Inflammatory macrophage treated with lipopolysaccharide for 1 hour (primary cell): ENCODE measurements at places on chromosomes 3 and 15.

GRCh38 chr3:128950223-128950938, 43.5 kb downstream of the CFAP92 start:
- no peak for DNase-seq

DNA sequence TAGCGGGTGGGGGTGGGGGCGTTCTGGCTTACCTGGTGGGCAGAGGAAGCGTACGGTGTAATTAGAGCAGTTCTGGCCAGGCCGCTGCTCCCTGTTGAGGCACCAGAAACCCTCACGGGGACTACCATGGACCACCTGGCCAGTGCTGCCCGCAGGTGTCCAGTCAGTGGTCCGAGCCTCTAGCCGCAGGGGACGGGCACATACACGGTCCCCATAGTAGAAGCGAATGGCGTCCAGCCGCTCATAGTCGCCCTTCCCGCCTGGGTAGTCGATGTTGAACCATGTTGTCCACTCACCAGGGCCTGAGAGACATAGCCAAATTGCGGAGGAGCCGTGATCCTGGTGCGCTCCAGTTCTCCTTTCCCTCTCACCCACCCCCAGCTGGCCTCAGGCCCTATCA, 4.5 kb downstream of the CILP start:
- DNase-seq, result no peak

GRCh38 chr3:153138276-153139210, 23.5 kb upstream of the RAP2B start:
- peak; percentile 97 for DNase-seq

DNA sequence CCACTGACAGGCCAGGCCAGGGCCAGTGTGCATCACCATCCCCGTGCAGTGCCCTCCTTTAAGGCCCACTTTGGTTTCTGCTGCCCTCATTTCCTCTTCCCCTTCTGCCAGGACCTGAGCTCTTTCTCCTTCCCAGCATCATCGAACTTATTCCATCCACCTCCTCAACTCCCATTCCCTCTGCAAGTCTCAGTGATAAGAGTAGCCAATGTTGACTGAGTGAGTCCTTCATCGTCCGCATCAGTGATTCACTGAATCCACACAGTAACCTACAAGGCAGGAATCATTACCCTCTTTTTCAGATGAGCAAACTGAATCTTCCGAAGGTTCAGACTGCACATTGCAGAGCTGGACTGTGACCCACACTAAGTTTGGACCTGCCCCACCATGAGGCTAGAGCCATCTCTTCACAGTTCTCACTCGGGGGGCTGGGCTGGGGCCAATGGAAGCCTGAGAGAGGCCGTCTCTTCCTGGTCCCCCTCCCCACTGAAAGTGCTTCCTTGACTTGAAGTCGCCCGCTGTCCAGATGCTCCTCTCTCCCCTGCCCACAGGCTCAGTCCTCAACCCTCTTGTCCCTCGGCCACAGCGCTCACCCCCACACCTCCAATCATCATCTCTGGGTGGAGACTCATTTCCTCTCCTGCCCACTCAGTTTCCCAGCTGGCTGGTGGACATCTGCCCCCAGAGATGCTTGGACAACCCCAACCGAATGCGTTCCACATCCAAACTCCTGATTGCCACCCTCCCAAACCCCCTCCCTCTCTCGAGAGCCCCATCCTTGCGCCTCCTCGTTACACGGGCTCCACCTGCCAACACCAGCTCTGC, 15.2 kb upstream of the ANPEP start:
- DNase-seq, result no peak

DNA sequence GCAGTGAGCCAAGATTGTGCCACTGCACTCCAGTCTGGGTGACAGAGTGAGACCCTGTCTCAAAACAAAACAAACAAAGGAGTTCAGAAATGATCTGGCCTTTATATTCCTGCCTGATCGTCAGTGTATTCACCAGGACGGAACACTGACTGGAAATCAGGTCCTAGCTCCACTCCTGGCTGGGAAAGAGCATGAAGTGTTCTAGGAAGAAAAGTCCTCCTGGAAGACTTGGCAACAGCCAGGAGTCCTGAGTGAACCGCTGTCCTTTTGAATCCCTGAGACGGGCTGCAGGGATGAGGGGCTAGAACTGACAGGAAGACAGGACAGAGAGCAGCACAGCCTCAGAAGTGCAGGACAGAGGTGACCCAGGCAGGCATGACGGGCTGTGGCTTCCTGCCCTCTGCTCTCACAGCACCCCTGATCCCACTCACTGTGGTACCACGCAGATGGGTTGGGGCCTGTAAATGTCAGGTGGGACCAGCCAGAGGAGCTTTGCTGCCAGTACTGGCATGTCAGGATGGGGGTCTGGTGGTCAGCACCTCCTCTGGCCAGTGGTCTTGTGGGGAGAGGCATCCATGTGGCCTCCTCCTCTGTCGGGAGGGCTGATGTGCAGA, 23.5 kb downstream of the FAN1 start:
- no peak for DNase-seq

DNA sequence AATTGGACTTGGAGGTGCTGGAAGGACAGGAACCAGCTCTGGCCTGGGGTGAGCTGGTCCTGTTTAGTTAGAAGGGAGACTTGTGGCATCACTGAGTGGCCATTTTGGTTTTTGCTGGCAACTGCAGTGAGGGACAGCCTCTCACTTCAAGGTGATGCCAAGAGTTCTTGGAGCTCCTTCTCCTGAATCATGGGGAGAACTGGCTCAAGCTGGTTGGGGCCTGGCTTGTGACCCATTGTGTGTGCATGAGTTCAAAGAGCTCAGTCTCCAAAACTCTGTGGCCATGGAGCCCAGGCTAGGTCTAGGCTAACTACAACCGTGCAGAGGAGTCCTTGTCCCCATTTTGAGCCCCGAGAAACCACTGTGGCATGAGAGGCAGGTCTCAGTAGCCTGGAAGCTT, 60.1 kb upstream of the ZNF148 start:
- no peak for DNase-seq

GRCh38 chr15:41930221-41930866, 36.5 kb upstream of the SPTBN5 start:
- DNase-seq, result peak; percentile 78

GRCh38 chr3:37625051-37625450, 236.6 kb upstream of the CTDSPL start:
- no peak for DNase-seq

GRCh38 chr3:13650210-13651056, 101.5 kb downstream of the FBLN2 start:
- DNase-seq, result peak; percentile 47

DNA sequence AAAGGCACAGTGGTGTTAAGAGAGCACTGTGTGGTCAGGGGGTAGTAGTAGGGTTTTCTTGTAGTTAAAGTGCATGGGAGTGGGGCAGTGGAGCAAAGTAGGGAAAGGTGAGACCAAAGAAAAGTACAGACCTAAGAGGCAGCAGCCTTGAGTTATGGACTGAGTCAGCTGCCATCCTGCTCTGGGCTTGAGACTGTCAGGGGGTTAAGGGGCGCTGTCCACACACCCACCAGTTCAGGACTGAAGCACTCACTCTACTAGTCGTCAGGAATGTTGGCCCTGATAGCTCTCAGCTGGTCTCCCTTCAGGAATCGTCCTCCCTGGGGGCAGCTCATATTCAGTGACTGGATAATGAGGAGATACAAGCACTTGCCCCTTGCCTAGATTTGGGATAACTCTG, 7.9 kb downstream of the CCR4 start:
- DNase-seq, result no peak

GRCh38 chr3:69161587-69162307, 39.4 kb upstream of the LMOD3 start:
- DNase-seq, result peak; percentile 36

- DNase-seq, result no peak
Measured at GRCh38 chr3:60801307-60801706, 449.9 kb downstream of the FHIT start.

DNA sequence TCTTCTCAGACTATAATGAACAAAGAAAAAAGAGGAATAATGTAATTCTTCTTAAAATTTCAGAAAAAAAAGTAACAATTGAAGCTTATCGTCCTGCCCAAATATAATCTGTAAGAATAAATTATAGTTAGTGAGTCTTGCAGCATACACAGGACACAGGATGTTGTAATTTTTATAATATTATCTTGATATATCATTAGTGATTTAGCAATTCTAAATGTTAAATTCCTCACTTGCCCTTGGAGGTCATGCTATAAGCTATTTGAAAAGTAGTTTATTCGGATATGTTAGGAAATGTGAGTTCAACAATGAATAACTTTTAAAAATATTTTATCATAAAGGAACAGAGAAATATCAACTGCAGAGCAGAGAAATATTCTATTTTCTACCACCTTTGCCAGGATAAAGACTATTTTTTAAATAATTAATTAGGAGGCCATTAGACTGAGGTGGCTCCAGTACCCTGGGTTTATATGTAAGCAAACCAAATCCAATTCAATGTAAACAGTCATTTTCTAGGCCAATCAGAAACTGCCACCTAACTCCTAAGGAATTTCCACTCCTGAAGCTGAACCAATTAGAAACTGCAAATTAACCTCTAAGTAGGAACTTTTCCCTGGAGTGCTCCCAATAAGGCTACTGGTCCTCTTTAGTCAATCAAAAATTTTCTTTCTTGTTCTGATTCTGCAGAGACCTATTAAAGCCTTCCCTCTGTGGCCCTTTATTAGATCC, 1109.3 kb downstream of the ROBO2 start:
- DNase-seq, result no peak

DNA sequence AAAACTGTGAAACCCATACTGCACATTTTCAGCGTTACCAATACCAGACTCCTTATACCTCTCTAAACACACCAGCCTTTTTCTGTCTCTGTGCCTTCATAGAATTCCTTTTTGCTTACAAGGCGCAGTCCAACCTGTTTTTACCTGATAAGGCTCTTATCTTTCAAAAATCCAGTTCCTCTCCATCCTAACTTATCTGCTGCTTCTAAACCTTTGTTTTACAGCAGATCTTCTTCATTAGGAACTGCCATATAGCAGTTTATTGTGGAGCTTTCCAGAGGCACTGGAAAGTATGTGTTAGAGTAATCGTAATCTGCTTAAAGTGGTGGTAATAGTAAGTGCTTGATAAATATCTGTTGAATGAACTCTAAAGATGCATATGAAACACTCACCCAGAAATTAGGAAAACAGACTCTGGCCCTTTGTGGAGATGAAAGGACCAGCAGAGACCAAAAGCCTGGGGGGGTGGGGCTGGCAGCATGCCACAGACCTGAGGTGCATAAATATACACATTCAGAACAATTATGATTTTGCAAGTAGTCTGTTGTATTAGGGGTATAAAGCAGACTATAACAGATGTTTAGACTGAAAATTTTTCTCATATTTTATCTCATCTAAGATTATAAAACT, 29.3 kb downstream of the PPP2R3A start:
- DNase-seq, result no peak

- no peak for DNase-seq
Measured at GRCh38 chr15:71005895-71006294, 109.4 kb upstream of the THSD4 start.

- no peak for DNase-seq
Measured at GRCh38 chr15:80885016-80885579, 104.5 kb downstream of the MESD start.

GRCh38 chr15:84781495-84781894, 33.1 kb downstream of the ZNF592 start:
- DNase-seq, result no peak

DNA sequence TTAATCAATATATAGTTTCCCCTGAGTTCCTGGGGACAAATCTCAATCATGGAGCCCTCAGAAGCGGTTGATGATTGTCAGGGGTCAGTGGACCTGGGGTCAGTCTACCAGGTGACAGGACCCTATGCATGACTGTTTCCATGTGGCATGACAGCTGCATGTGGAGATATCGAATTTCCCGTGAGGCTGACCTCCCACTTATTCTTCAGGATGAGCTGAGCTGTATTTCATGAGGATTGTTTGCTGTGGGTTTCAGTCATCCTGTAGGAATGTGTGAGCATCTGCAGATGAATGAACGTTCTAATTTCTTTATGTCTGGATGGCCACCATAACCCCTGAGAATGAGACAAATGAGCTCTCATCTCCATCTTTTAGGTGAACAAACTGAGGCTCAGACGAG, 93.0 kb upstream of the HES1 start:
- DNase-seq, result no peak
